ENCODE measurements at places on chromosomes 16 and 17. TPM values are rescaled to one million over a fixed set of nuclear protein-coding genes. Genes with fewer than 3 reads are reported as not detected.

GRCh38 chr17:65898651-65899050 lies 293.3 kb downstream of the CEP112 start:
- no peak for DNase-seq

DNA sequence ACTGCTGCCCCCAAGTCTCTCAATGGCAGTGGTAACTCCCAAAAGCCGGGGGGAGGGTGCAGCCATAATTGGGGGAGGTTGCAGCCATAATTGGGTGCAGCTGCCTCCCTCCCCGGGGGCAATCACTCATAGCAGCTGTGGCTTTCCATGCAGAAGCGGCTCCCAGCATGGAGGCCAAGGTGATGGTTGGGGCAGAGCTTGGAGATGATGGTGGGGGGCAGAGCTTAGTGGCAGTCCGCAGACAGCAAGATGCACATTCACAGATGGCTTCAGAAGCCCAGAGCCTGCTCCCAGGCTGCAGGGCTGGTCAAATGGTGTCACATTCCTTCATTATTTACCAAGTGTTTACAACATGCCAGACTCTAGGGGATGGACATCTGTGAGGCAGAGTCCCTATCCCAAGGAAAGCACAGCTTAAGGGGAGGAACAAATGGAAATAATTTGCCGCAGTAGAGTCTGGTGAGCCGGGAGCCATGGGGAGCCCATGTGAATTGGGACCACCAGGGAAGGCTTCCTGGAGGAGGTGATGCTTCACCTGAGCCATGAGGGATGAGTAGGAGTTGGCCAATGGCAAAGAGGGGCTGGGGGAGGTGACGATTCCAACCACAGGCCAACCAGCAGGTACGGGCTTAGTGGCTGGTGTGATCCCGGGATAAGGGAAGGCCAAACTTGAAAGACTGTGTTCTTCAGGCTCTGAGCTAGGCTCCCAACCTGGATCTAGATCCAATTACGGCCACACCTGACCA lies 8.1 kb downstream of the DOC2B start:
- no peak for DNase-seq

- DNase-seq: no peak
Measured at GRCh38 chr17:29495011-29495410, 71.8 kb downstream of the ABHD15 start.

DNA sequence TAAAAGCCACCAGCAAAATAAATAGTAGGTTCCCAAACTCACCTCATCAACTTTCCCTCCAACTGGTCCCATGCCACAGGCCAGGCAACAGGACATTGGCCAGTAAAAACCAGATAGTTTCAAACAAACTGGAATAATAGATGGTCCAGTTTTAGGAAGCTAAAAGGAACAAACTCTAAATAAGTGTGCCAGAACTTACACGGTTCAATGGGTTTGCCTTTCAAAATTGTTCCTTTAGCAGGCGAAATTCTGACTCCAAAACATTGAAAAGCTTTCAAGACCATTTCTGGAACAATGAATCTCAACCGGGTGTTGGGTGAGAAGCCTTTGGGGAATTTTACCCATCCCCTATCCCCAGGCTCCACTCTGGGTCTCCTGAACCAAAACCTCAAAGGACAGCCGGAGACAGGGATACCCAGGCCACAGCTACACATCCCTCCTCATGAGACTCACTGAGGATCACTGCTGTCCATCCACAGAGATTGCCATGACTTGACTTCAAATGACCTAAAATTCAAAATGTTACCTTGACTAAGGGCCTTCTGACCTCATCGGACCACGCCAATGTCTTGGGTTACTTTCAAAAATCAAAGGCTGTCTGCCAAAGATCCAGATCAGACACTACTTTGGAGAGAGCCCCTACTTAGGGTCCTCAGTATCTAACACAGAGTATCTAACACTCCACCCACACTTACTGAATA lies 13.0 kb downstream of the AXIN2 start:
- DNase-seq: no peak

GRCh38 chr16:74026373-74027281 lies 270.0 kb upstream of the PSMD7 start:
- DNase-seq: no peak

DNA sequence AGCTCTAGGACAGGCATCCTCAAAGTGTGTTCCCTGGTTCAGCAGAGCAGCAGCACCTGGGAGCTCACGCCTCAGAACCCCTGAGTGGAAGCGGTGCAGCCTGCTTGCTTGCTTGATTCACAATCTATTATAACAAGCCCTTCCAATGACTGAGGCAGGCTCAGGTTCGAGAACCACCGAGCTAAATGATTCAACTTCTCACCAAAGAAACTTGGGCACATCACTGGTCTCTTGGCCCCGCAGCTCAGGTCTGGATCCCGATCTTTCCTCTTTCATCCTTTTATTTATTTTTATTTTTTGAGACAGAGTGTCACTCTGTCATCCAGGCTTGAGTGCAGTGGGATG lies 24.5 kb downstream of the CLUH start:
- no peak for DNase-seq

DNA sequence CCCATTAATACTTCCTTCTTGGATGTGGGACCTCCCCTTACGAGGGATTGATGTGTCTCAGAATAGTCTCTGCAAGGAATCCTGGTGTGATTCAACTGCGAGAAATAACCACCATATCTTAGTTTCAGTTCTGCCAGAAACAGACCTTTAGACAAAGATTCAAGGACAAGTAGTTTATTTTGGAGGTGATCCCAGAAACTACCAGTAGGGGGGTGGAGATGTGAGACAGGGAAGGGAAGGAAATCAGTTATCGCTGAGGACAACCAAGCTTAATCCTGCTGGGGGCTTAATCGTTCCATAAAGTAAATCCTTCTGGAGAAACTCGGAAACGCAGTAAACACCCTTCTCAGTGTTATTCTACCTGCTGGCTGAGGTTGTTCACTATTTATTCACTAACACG lies 5.0 kb upstream of the SDR42E1 start:
- DNase-seq: no peak

GRCh38 chr17:72370819-72371218 lies 250.0 kb downstream of the SOX9 start:
- DNase-seq: no peak

GRCh38 chr16:56019274-56019673 lies 144.1 kb upstream of the CES5A start:
- DNase-seq: no peak

DNA sequence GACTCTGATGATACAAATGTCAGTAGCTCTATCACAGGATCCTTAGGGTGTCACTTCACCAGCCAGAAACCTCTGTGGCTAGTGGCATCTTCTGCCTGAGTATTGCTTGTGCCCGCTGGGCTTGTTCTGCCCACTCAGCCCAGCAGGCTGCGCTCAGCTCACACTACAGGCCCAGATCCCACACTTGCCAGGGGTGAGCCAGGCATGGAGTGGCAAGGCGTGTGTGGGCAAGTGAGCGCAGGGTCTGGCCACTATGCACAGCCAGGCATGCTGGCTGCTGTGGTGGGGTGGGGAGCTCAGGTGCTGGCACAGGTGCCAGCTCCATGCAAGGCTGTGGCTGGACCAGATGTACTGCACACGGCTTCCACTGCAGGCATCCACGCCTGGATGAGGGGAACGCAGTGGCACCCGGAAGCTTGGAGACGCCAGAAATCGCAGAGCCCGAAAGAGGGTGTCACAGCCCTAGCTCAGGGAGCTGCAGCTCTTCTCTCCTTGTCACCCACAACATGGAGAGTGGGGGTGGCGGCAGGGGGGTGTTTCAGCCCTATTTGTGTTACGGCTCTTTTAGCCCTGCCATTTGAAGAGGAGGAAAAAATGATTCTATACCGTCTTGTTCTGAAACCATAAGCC lies 10.2 kb downstream of the CFAP97D1 start:
- DNase-seq: no peak

- DNase-seq: no peak
Measured at GRCh38 chr16:30131869-30132475, 9.0 kb upstream of the MAPK3 start.

GRCh38 chr16:31453255-31454204 lies 5.8 kb upstream of the ARMC5 start:
- no peak for DNase-seq

Gene RNF43
- polyA plus RNA-seq: 0.09 TPM

Gene SP6
- 1.0 TPM for polyA plus RNA-seq

Gene UNC45B
- 226 TPM for polyA plus RNA-seq

Data from forelimb muscle (tissue), 1 donor.